NCI-H774 (cell line): ENCODE measurements at places on chromosomes 13 and 19.

DNA sequence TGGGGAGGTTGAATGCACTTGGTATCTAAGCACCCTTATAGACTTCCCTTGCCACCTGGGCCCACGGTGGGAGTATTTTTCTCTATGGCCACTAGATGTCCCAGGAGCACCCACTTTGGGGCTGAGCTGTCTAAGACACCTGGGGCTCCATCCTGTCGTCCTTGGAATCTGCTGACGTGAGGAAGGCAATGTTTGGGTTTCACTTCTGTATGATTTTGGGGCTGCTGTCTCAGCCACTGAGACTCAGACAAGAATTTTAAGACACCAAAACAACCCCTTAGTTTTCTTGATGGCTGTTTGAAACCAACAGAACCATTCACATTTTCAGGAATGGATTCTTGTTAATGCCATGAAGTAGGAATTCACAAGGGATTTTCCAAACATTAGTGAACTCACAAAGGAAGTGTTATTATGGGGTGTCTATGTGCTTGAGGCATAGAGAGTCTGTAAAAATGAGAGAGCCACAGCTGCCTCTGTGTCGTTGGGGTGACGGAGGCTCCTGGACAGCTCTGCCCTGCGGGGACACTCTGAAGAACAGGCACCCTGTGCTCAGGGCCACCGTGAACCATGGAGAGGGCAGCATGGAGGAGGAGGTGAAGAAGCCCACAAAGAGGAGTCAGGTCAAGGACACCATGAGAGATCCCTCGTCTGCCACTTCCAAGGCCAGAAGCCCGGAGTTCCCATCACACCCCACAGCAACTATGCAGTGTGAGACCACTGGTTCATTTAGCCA is 106.8 kb upstream of the SPATA13 start:
- DNase-seq: no peak

DNA sequence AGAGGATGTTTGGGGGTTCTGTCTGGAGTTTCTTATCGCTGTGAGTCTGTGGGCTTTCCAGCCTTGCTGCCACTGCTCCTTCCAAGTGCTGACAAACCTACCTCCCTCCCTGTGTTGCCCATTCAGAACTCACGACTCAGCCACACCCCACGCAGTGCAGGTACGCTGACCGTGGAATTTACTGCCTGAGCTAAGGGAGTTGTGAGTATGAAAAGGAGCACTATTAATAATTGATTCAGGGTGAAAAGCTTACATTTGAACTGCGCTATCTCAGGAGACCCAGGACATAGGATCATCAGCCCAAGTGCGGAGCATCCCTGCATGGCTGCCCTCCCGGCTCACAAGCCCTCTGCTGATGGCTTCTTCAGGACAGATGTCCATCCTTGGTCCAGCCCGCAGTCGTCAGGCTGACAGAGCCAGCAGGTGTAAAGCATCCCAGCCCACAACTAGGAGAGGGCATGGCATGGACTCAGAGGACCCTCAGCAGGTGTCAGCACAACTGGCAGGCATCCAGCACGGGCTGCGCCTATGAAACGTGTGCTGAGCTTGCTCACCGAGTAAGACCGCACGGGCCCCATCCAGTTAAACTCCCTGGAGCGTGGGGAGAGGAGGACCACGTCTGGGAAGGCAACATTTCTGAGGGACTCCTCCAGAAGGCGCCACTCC is 244.0 kb downstream of the COL4A1 start:
- DNase-seq: no peak

GRCh38 chr13:79423801-79424642 is 18.0 kb upstream of the RBM26 start:
- DNase-seq: peak; percentile 25

DNA sequence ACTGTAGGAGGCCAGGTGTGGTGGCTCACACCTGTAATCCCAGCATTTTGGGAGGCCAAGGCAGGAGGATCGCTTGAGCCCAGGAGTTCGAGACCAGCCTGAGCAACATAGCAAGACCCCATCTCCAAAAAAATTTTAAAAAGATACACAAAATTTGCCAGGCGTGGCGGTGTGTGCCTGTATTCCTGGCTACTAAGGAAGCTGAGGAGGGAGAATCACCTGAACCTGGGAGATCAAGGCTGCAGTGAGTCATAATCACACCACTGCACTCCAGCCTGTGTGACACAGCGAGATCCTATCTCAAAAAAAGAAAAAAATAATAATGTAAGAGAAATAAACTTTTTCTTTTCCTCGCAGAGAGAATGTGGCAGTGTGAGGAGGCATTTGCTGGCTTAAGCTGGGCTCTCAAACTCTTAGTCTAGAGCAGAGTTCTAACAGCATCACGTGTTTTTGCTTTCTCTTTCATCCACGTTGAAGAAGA is 21.1 kb downstream of the FAM187B start:
- DNase-seq: no peak

DNA sequence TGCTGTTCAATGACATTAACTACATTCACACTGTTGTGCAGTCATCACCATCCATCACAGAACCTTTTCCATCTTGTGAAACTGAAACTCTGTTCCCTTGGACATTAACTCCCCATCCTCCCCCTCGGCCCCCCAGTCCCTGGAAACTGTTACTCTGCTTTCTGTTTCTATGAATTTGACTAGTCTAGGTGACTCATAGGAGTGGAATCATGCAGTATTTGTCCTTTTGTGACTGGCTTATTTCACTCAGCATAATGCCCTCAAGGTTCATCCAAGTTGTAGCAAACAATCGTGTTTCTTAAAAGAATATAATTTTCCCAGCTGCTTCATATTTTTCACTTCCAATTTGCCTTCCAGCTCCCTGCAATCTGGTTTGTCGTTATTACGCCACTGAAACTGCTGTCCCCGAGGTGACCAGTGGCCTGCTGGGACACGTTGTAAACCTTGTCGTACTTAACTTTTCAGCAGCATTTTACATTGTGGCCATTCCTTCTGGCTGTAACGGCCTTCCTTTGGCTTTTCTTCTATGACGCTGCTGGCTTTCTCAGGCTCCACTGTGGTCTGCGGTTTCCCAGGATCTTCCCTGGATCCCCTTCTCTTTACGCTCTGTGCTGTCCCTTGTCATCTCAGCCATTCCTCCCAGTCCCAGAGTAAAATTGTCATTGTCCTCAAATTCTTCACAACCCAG is 74.0 kb downstream of the DHRS12 start:
- DNase-seq: no peak
